ENCODE measurements at places on chromosomes 5 and 9.

DNA sequence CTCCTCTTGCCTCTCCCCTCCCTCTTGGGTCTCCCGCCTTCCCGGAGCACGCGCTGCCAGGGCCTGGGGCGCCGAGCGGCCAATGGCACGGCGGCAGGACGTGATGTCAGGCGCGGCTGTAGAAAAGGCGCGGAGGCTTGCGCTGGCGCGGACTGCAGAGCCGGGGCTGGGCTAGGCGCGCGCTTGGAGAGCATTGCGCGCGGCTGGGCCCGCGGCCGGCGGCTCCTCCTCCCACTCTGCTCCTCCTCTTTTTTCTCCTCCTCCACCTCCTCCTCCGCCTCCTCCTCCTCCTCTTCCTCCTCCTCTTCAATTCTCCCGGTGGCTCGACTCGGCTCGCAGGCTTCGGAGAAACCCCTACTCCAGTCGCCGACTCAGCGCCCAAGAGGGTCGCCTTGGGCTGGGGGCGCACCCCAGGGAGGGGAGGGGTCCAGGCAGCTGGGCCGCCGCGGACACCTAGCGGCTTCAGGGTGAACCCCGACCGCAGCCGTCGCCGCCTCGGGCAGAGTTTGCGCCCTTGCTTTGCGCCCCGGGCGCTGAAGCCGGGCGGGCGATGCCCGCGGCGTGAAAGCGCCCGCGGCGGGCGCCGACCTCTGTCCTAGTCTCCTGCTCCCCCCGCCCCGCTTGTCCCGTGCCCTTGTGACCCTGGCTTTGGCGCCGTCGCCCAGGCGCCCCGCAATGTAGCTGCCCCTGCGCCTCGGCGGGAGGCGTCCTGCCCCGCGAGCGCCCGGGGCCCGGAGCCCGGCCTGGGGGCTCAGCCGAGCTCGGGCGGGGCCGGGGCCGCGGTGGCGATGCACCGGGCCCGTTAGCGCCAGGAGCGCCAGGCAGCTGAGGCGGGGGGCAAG is at the start of gene LHX2:
Gene LHX2 (plus strand): TSS at position 309 of the 842 bp plus-strand sequence. CDS start 581 bp downstream, outside the sequence.
- DNase-seq, result peak; percentile 81

GRCh38 chr9:37929441-37929895 is 25.5 kb upstream of the SLC25A51 start:
- DNase-seq, result no peak

- peak; percentile 76 for DNase-seq
These were observed 732 bp downstream of the PRKAA1 start for GRCh38 chr5:40797273-40798011.

- no peak for DNase-seq
These were observed 148.8 kb downstream of the DCP2 start for GRCh38 chr5:113125371-113125770.

DNA sequence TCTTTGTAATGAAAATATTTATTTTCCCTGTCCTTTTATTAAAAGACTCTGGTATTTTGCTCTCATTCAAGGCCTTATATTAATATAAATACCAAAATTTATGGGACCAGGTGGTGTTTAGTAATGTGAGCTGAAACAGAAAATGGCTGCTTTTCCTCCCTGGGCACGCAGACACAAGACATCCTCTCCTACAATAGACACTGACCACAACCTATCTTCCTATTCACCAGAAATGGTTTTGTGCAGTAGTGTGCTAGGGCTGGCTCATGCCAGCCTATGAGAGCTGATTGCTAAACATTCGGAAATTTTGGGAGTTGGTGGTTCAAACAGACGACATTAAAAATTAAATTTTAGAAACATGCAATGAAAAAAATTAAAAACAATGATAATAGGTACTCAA is 338.2 kb downstream of the BNC2 start:
- DNase-seq, result peak; percentile 67

DNA sequence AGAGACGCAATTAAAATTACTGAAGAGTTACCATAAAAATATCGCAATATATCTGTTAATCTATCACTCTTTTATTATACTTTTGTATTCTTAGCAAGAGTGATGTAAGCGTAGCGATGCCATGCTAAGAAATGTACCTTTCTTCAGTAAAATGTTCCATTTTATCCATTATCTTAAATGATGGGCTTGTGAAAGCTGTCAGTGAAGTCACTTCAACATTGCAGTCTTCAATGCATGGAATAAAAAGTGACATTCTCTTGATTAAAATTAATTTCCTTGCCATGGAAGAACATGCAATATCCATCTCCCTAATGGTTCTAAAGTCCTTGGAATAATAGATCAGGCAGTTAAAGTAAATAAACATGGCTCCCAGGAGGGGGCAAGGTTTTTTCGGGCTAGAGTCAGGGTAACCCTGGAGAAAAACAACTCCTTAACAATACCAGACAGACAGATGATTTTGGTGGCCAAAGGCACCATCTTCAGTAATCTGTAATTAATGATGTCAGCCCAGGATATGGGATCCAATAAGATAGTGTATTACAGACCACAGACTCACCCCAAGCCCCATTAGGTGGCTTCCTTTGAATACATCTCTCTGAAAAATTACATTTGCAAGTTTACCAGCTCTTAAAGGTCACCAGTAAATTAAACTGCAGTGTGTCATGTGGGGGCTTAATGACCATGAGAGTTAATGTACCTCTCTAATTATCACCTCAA is 677.1 kb downstream of the DTWD2 start:
- DNase-seq, result no peak

DNA sequence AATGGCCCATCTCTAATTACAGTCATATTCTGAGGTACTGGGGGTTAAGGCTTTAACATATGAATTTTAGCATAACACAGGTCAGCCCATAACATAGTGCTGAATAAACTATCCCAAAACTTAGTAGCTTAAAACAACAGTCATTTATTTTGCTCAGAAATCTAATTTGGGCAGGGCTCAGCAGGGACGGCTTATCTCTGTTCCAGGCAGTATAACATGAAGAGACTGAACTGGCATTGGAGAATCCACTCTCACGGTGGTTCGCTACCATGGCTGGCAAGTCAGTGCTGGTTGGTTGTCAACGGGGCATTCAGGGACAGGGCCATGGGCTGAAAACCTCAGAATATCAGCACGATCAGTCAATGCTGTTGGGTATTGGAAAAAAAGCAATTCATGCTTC is 520.8 kb upstream of the DAP start:
- DNase-seq, result no peak

DNA sequence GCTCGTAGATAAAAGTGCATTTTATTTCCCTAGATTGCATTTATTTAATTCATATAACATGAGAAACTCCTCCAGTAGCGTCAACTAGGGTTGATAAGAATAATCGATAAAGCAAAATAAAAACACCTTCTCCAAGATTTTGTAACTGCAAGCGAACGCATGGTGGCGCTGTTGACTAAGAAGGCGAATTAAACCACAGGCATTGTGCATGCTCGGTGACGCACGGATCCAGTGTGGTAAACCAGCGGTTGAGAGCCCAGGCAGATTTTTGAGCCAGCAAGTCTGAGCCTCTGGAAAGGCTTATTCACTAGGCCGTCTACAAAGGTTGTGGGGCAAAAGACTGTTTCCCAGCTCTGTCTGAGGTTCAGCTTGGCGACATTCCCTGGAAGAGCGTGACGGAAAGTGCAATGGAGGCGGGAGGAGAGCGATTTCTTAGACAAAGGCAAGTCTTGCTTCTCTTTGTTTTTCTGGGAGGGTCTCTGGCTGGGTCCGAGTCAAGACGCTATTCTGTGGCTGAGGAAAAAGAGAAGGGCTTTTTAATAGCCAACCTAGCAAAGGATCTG is at the start of gene PCDHB3:
Gene PCDHB3 (plus strand): TSS at position 231 of the 563 bp plus-strand sequence. CDS start 177 bp downstream, at position 408.
- peak; percentile 72 for DNase-seq

- DNase-seq, result no peak
These were observed 15.3 kb downstream of the PLPP7 start for GRCh38 chr9:131304676-131305355.

DNA sequence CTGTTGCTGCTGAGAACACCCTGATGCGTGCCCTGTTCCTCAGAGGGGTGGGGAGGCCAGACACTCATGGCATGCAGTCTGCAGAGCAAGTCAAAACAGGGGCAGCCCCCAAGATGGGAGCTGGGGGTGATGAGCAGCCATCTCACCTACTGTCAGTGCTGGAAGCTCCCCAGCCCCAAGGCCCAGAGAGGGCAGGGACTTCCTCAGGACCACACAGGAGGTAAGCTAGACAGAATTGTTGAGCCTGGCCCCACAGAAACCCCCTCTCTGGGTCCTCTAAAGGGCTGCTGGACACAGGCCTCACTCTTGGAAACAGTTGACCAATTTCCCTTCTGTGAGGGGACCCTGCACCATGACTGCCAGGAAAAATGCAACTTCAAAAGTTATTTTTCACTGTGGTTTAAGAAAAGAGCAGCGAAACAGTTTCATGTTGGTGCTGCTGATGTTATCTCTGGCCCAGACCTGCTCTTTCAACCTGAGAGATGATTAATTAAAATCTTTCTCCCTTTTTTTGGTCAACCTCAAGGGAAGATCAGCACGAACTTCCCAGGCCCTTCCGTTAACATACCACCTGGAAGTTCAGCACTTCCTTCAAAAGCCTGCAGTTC is 9.6 kb downstream of the CSF2 start:
- no peak for DNase-seq

DNA sequence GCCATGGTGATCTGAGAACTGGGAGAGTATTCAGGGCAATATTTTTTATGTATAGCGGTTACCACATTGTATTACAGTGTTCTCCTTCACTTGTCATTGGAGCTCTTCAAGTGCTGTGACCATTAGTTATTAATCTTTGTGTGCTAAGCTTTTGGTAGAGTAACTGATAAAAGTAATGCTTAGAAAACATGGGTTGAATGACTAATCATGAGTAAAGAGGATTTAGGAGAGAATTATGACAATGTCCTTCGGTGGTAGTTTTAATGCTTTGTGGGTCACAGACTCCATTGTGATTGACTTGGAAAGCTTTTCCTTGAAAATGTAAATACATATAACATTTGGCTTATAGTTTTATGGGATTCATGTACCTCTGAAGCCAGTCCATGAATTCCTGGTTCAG is 21.4 kb downstream of the TGFBR1 start:
- no peak for DNase-seq

DNA sequence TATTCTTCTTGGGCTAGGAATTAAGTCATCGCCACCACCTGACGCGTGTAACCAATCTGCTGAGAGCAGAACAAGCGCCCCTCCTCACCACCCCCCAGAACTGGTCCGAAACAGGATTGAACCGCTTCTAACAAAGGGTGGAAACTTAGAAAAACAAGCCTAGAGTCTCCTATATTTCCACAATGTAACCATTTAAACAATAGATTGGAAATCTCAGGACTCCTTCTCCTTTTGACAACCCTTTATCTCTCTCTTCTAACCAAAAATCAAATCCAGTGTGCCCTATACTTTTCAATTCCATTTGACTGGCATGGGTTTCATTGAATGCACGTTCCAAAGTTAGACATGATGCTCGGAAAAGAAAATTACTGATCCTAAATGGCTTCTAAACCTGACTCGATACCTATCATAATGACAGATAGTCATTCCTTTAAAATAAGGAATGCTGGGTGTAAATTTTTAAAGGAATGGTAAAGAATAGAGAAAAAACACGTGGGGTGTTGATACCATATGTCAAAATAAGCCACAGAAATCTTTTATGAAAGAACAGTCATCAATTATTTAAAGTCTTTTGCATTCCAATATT is 1.2 kb downstream of the ARRDC3 start:
- DNase-seq, result peak; percentile 82

- DNase-seq, result no peak
These were observed 232.8 kb downstream of the NR2F1-AS1 start for GRCh38 chr5:93348231-93348630.

GRCh38 chr5:128349044-128349858 is 188.8 kb downstream of the FBN2 start:
- peak; percentile 71 for DNase-seq

- no peak for DNase-seq
These were observed 26.6 kb downstream of the GRAMD2B start for GRCh38 chr5:126449751-126450271.

- no peak for DNase-seq
These were observed 60.1 kb upstream of the UBAC1 start for GRCh38 chr9:136021171-136021871.

- no peak for DNase-seq
These were observed 422.3 kb downstream of the CAAP1 start for GRCh38 chr9:26470284-26470683.

GRCh38 chr9:34125681-34126206 is 754 bp downstream of the DCAF12 start:
- no peak for DNase-seq

DNA sequence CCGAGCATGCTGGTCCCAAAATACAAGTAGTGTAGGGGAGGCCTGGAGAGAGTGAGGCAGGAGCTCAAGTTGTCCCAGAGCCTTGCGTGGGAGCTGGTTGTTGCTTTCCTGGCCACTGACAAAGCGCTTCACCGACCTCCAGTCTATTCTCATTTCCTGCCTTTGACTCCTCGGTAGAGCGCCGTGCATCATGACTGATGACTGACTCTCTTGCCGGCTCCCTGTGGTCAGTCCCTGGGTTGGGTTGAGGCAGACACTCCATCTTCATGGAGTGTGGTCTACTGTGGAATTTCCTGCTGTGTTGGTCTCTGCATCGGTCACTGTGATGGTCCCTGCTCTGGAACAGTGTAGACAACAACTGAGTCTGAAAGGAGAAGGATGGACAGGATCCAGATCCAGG is 175.1 kb upstream of the S1PR3 start:
- no peak for DNase-seq

DNA sequence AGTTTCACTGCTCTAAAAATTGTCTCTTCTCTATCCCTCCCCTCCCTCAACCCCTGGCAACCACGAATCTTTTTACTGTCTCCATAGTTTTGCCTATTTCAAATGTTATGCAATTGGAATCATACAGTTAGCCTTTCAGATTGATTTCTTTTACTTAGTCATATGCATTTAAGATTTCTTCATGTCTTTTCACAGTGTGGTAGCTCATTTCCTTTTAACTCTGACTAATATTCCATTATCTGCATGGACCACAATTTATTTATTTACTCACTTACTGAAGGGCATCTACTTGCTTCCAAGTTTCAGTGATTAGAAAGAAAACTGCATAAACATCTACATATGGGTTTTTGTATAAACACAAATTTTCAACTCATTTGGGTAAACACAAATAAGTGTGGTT is 372.3 kb downstream of the CDH18 start:
- peak; percentile 21 for DNase-seq

- DNase-seq, result peak; percentile 31
These were observed 36.4 kb upstream of the IPPK start for GRCh38 chr9:92706218-92706940.

- DNase-seq, result peak; percentile 4
These were observed 28.8 kb upstream of the C5orf24 start for GRCh38 chr5:134817006-134817405.

DNA sequence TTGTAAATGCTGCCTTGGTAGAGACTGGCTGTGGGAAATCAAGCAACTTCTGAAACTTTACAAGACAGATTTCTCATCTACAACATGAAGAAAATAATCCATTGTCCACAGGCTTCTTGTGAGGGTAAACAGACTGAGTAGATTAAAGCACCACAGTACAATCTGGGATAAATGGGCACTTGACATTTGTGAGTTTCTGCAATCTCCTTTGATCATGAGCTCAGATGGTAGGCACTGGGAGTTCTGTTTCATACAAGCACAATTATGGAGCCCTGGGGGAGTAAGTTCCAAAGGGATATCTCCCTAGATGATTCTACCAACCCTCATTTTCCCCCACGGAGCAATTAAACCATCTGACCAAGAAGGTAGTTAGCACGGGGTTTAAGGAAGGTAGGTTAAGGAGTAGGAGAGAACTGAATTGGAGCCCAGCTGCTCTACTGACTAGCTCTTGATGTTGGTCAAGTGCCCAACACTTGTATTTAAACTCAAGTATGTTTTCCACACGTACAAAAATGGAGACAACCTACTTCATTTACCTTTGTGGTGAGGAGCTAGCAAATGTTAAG is 479.5 kb upstream of the TNC start:
- DNase-seq, result no peak

Measured in NCI-H526 (cell line).